ENCODE measurements at places on chromosomes 7 and 10. TPM values are rescaled to one million over a fixed set of nuclear protein-coding genes. Genes with fewer than 3 reads are reported as not detected.

PRSS2 gene
- total RNA-seq: not detected

- no peak overlapping the region for H3K27ac ChIP-seq
- H3K36me3 ChIP-seq: no peaks in the 10 kb centered on the region
- H3K4me1 ChIP-seq: peaks cover 6% of the 10 kb centered on the region
- no peak overlapping the region for H3K4me3 ChIP-seq
These were observed 73.4 kb downstream of the AHR start for GRCh38 chr7:17371671-17372524.

CFAP69 gene
- total RNA-seq: 0.34 TPM

DNA sequence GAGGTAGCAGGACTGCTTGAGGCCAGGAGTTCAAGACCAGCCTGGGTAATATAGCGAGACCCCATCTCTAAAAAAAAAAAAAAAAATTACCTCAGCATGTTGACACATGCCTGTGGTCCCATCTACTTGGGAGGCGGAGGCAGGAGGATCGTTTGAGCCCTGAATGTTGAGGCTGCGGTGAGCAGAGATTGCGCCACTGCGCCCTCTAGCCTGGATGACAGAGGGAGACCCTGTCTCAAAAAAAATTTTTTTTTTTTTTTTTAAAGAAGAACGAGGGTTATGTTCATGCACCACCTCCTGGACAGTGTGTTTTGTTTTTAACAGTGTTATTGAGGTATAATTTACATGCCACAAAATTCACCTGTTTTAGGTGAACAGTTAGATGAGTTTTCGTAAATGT is 51.1 kb upstream of the SEPHS1 start:
- H3K27me3 ChIP-seq: no peaks in the 10 kb centered on the region
- DNase-seq: no peak
- no peaks in the 10 kb centered on the region for H3K4me1 ChIP-seq
- no peak overlapping the region for H3K4me3 ChIP-seq
- H3K36me3 ChIP-seq: no peaks in the 10 kb centered on the region
- no peak overlapping the region for H3K27ac ChIP-seq

DNA sequence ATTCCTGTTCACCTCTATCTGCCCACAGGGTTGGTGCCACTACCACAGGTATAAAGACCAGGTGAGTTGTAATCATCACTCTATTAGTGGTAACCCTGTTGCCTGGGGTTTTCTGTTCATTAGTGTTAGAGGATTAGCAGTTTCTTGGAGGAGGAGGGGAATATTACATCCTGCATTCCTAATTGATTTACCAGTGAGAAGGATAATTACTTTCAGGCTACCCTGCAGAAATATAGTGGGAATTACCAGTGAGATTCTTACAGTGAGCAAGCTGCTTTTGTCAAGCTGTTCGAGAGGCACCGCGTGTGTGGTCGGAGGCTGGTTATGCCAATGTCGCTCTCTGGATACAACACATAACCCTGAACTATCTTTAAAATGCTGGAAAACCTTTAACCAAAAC is 280.7 kb downstream of the SORCS3 start:
- no peak overlapping the region for H3K4me3 ChIP-seq
- H3K27ac ChIP-seq: no peak overlapping the region
- no peaks in the 10 kb centered on the region for H3K36me3 ChIP-seq
- H3K27me3 ChIP-seq: no peaks in the 10 kb centered on the region
- H3K4me1 ChIP-seq: no peaks in the 10 kb centered on the region
- DNase-seq: no peak

DNA sequence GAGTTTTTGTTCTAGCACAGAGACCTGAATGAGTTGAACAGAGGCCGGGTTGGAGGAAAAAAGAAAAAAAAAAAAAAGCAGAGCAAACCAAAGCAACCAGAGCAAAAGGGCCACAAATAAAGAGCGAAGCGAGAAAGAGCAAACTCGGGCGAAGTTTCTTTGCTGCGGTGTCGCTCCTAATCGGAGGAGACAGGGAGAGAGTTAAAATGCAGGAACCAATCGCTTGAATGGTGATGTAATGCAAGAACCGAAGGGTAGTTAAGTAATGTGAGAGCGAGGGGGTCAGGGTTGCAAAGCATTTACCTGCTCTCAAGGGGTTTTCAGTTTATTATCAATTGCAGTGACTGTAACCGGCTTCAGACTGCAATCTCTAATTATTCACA is 271.7 kb downstream of the TRIL start:
- H3K27me3 ChIP-seq: peaks cover 3% of the 10 kb centered on the region
- H3K27ac ChIP-seq: no peak overlapping the region
- no peak for DNase-seq
- no peaks in the 10 kb centered on the region for H3K4me1 ChIP-seq
- no peaks in the 10 kb centered on the region for H3K36me3 ChIP-seq

SLC18A3 gene
- total RNA-seq: 0.32 TPM

GRCh38 chr10:84534168-84534567 is 205.8 kb downstream of the CCSER2 start:
- no peak for DNase-seq
- H3K36me3 ChIP-seq: no peaks in the 10 kb centered on the region
- no peak overlapping the region for H3K4me3 ChIP-seq
- H3K27ac ChIP-seq: no peak overlapping the region

DNA sequence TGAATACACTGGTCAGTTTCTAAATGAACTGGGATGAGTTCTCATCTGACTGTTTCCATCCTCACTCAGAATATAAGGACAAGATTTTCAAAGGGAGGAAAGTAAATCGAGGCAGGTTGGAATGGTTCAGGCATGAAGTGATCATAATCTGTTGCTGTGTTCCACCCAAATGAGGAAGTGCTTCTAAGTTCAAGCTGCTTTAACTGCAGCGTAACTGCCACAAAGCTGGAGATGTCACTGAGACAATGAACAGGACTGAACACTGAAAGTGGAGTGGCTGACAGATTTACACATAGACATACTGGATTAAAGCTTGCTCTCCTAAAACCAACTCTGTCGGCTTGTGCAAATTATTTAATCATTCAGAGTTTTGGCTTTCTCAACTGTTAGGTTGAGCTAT is 66.6 kb downstream of the GPR37 start:
- no peak overlapping the region for H3K4me3 ChIP-seq
- no peak for DNase-seq
- H3K27me3 ChIP-seq: no peaks in the 10 kb centered on the region
- H3K4me1 ChIP-seq: no peaks in the 10 kb centered on the region
- H3K36me3 ChIP-seq: no peaks in the 10 kb centered on the region

DNA sequence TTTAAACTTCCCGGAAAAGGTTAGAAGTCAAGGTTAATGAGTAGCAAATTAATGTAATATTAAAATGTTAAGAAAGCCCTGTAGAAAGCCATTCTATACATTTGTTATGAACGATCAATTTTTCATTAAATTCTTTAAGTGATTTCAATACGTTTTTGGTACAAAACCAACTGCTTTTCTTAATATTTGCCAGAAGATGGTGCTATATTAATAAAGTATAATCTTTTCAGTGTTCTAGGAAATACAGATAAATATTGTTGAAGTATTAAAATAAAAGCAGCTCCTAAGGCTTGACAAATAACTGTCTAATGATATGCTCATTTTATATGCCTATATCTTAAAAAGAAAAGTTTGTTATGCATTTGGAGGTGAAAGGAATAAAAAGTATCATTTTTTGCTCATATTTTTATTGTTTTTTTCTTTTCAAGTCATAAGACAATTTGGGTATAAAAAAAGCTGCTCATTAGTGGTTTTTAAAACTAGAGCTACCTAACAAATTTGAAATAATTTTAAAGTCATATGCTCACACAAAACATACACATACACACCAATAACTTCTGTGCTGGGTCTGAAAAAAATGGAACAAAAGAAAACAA is 130.3 kb upstream of the POT1 start:
- H3K36me3 ChIP-seq: no peaks in the 10 kb centered on the region
- H3K4me3 ChIP-seq: no peak overlapping the region
- H3K27me3 ChIP-seq: no peaks in the 10 kb centered on the region
- no peak overlapping the region for H3K27ac ChIP-seq
- H3K4me1 ChIP-seq: no peaks in the 10 kb centered on the region
- DNase-seq: no peak

DNA sequence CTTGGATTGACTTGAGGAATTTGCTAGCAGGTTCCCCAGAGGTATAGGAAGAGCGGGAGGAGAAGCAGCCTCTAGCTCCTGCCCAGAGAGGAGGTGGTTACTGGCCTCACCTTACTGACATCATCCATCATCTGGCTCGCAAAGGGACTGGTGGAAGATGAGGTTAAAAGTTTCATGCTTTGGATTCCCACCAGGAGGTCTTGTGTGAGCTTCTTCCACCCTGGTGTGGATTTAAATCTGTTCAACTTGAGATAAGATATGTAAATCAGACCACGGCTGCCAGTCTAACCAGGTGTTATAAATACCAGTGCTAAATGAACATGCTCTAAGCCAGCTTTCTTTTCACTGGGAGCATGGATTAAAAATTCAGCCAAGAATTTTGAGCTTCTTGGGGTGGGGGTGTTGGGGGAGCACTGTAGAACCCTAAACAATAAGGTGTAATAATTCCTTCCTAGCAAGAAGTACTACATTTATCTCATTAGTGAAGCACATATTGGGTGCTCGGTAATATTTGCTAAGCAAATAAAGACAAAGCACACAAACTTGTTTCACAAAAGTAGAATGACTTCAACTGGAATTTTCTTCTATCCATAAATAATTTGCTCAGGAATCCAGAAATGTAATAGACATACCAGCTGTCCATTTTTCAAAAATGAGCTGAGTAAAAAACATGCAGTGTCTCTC is 7.8 kb downstream of the PROSER2 start:
- H3K27me3 ChIP-seq: peaks cover 29% of the 10 kb centered on the region
- no peak for DNase-seq
- H3K4me1 ChIP-seq: no peaks in the 10 kb centered on the region
- no peak overlapping the region for H3K27ac ChIP-seq
- no peak overlapping the region for H3K4me3 ChIP-seq

PNLIPRP1 gene
- not detected for total RNA-seq

ANKRD30A gene
- total RNA-seq: not detected

CPED1 gene
- total RNA-seq: not detected

SH2B2 gene
- total RNA-seq: 1.9 TPM

DNA sequence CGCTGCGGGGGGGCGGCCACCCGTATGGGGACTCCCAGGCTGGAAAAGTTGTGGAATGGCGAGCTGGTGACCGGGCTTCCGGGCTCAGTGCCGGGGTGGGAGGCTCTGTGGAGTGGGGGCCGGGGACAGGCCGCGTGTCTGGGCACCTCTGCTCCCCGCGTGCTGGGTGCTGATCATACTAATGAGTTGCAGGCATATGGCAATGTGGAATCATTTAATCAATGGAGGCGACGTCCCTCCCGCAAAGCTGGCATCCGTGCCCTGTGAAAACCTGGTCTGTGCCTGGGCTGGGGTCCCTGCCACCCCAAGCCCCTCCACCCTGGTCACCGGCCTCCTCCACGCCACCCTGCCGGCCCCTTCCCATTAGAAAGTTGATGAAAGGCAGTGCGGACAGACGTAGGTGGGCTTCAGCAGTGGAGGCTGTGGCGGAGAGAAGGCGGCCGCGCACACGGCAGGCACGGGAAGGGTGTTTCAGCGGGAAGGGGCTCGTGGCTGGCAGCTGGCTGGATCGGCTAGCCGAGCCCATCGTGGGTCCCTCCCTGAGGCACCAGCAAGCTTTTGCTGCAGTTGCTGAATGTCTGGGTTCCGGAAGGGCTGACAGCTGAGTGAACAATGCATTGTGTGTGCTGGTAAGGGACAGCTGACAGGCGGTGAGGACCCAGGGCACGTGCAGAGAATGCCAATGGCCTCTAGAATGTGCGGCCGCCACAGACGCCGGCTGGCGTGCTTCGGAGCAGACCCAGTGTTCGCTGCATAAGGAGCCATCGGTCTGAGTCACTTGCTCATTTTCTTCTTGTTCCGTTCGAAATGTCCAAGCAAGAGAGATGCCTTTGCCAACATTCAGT is 1.5 kb downstream of the ADGRA1 start:
- no peaks in the 10 kb centered on the region for H3K4me1 ChIP-seq
- DNase-seq: no peak
- H3K27ac ChIP-seq: no peak overlapping the region
- peaks cover 14% of the 10 kb centered on the region for H3K27me3 ChIP-seq
- H3K36me3 ChIP-seq: no peaks in the 10 kb centered on the region

MYPN gene
- total RNA-seq: not detected

ANKRD1 gene
- not detected for total RNA-seq

EMX2 gene
- not detected for total RNA-seq

TUBAL3 gene
- not detected for total RNA-seq

- no peaks in the 10 kb centered on the region for H3K27me3 ChIP-seq
- peaks cover 18% of the 10 kb centered on the region for H3K4me1 ChIP-seq
- H3K27ac ChIP-seq: no peak overlapping the region
- no peak for DNase-seq
These were observed 61.9 kb upstream of the ADO start for GRCh38 chr10:62742536-62743061.

- H3K27ac ChIP-seq: no peak overlapping the region
- no peaks in the 10 kb centered on the region for H3K4me1 ChIP-seq
- no peaks in the 10 kb centered on the region for H3K36me3 ChIP-seq
- no peak overlapping the region for H3K4me3 ChIP-seq
These were observed 6.7 kb downstream of the PON3 start for GRCh38 chr7:95389516-95389915.

DNA sequence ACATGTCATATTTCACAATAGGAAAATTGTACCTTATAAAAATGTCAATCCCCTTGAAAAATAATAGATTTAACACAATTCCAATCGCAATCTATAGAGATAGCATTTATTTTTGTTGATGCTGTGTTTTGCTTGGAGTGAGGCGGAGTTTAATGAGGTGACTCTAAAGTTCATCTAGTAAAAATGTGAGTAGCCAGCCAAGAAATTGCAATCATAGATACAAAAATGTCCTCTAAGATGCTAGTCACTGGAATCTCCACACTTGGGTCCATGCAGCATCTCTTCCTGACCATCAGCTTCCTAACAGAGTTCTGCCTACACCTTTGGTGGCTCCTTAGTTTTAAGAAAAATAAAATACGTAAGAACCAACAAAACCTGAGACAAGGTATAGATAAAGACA is 44.9 kb downstream of the GLI3 start:
- no peaks in the 10 kb centered on the region for H3K36me3 ChIP-seq
- no peak for DNase-seq
- no peak overlapping the region for H3K4me3 ChIP-seq
- peaks cover 3% of the 10 kb centered on the region for H3K4me1 ChIP-seq
- peaks cover 4% of the 10 kb centered on the region for H3K27me3 ChIP-seq

DNA sequence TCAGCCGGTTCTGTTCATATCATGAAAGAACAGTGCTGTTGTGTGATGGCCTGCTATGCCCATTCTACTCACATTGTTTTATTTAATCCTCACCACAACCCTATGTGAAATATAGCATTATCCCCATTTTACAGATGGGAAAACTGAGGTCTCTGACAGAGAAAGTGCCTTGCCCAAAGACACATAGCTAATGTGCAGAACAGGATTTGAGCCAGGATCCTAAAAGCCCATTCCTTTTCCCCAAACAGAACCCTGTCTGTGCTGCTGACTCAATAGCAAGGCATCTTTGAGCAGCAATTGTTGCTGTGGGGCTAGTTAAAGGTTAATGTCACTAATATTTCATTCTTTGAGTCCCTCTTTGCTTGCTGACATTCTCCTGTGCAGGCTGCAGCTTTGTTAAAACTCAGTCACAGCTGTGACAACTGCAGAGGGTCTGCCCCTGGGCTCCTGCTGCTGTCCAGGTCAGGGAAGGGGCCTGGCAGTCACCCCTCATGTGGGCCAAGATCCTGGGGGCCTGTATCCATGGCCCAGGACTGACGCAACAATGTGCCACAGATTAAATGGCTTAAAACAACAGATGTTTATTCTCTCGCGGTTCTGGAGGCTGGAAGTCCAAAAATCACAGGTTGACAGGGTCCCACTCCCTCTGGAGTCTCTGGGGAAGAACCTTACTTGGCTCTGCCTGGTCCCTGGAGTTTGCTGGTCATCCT is 40.4 kb downstream of the AFAP1L2 start:
- peaks cover 6% of the 10 kb centered on the region for H3K27me3 ChIP-seq
- H3K27ac ChIP-seq: no peak overlapping the region
- H3K4me3 ChIP-seq: no peak overlapping the region
- peaks cover 4% of the 10 kb centered on the region for H3K4me1 ChIP-seq

GRCh38 chr10:62545160-62546066 is 171.2 kb downstream of the ZNF365 start:
- peaks cover 24% of the 10 kb centered on the region for H3K27me3 ChIP-seq
- no peaks in the 10 kb centered on the region for H3K36me3 ChIP-seq
- no peaks in the 10 kb centered on the region for H3K4me1 ChIP-seq

Measured in activated T-helper 2 cell treated with anti-CD3 and anti-CD28 coated beads, Interferon-gamma antibody, Interleukin-2, Interleukin-4, amounts not matched to agents 10 μg/mL and 5 μg/mL and 100 μg/mL, durations not matched to agents 14 hours and 24 hours and 36 hours (primary cell).